Karpas-422 (cell line): ENCODE measurements at places on chromosomes 4 and X. TPM values are rescaled to one million over a fixed set of nuclear protein-coding genes. Genes with fewer than 3 reads are reported as not detected.
A peak's percentile ranks its signal among the peaks of the same experiment; 100 is the strongest.

- H3K27ac ChIP-seq, result no peak overlapping the region
- H3K27me3 ChIP-seq, result no peaks in the 10 kb centered on the region
- no peak overlapping the region for H3K4me3 ChIP-seq
- DNase-seq, result no peak
Observed at GRCh38 chr4:53098681-53099121, 236.6 kb downstream of the RASL11B start.

Gene GPR119
- not detected in 2 replicates for total RNA-seq

DNA sequence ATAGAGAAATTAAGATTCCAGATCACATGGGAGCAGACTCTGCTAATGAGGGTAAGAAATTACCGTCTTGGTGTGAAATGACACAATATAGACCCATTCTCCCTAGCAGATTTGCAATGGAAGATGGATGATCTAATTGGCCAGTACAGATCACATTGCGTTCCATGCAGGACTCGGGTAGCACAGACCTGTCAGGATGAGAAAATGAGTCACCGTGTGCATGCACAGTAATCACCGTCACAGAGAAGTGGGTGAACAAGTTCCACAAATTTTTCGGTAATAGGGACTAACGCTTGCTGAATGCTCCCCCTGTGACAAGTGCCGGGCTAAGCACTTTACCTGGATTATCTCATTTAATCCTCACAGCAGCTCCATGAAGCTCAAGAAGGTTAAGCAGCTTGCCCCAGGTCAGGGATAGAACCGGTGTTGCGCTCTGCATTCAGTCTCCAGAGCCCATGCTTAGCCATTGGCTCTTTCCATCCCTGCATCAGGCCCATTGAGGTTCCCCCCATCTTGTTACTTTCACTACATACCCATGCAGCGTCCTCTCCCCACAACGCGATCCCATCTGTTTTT, 375.6 kb downstream of the FBXW7 start:
- DNase-seq, result no peak
- H3K4me3 ChIP-seq, result no peak overlapping the region
- no peaks in the 10 kb centered on the region for H3K36me3 ChIP-seq
- 0 out of 2 replicates have a peak, but pooled peaks cover 2% of the 10 kb centered on the region for H3K27me3 ChIP-seq

DNA sequence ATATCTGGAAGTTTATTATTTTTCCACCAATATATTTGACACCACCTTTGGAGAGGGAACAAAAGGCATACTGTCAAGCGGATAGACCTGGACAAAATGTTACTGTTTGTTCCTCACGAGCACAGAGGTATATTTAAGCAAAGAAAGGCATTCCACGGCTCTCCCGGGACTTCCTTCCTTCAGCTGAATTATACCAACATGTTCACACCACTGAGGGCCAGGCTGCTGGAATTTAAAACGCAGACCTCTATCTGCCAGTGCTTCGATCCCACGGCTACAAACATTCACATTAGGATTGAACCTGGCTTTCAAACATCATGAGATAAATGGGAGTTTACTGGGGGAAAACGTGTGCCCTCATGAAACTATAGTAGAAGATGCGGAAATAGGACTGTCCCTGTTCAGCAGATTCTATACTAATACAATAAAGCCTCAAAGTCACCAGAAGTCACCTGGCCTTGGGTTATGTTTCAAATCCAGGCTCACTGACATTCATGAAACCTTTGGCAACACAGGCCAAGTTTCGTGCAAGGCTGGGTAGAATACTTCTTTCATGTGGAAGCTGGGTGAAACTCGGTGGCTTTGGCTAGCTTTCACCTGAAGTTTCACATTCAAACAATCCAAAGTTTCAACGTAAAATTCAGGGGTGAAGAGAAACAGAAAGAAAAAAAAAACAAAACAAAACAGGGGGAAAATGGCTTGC, 39.5 kb downstream of the SORBS2 start:
- no peaks in the 10 kb centered on the region for H3K4me1 ChIP-seq
- H3K27me3 ChIP-seq, result no peaks in the 10 kb centered on the region
- H3K36me3 ChIP-seq, result no peaks in the 10 kb centered on the region
- no peak overlapping the region for H3K4me3 ChIP-seq

DNA sequence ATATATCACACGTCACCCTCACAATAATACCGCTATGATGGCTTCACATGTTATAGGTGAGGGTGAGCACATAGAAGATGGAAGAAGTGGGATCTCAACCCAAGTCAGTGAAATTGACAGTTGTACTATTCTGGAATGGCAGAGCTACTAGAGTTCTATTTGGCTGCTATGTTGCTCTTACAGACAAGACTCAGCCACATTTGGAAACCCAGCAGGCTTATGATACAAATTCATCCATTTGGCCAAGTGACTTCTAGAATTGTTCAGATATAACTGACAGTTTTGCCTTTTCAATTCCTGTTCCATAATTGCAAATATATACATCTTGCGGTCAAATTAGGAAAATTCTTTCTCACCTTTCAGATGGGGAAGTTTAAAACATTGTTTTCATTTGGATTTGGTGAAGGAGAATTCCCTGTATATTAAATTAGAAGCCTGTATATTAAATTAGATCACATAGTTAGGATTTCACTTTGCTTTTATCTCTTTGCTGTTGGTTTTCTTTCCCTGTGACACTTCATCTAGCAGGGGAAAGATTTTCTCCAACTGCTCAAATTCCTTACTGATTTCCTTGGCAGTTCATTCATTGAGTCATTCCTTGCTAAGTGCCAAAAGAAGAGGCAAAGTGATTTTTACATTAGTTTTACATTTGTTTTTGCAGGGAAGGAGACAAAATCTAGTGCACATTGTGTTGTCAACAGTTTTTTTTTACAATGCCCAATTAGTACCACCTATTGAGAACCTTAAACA, 120.6 kb upstream of the TBC1D9 start:
- H3K4me1 ChIP-seq, result no peaks in the 10 kb centered on the region
- H3K4me3 ChIP-seq, result no peak overlapping the region
- no peak overlapping the region for H3K27ac ChIP-seq
- no peaks in the 10 kb centered on the region for H3K27me3 ChIP-seq

GRCh38 chrX:153767674-153768055, 3.6 kb downstream of the PLXNB3 start:
- H3K27ac ChIP-seq, result no peak overlapping the region
- no peaks in the 10 kb centered on the region for H3K36me3 ChIP-seq

- DNase-seq, result no peak
- H3K36me3 ChIP-seq, result no peaks in the 10 kb centered on the region
- H3K27me3 ChIP-seq, result no peaks in the 10 kb centered on the region
Observed at GRCh38 chrX:131895807-131896206, 127.3 kb upstream of the STK26 start.

Gene PPP1R2C
- total RNA-seq, result not detected in 2 replicates

DNA sequence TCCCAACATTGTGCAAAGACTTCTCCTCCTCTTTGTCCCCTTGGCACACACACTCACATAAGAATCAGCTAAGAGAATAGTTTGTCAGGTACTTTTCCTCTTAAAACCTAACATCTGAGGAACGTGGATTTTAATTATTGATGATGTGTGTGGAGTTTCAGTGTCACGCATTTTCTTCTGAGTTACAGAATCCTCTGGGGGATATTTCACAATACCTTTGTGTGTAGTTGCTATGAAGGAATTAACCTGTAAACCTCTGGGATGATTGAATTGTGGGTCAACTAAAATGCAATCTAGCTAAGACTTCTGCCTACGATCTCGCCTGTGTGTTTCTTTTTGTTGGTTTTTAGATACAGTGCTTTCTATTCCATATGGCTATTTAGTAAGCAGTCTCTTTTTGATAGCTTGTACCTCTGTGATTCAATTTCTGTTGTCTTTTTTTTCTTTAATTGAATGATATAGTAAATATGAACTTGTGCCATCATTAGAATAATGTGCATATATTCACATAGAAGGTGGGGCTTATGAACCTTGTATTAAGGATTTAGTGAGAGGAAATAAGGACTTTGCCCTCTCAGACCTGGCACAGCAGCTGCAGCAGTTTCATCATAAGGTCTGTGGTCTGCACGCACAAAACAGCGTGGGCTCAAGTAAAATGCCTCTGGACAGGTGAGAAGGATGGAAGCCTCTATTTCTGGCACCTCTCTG, 99.2 kb downstream of the TSPAN7 start:
- no peaks in the 10 kb centered on the region for H3K36me3 ChIP-seq
- H3K4me1 ChIP-seq, result no peaks in the 10 kb centered on the region
- DNase-seq, result no peak
- no peaks in the 10 kb centered on the region for H3K27me3 ChIP-seq
- no peak overlapping the region for H3K27ac ChIP-seq

- no peak overlapping the region for H3K4me3 ChIP-seq
- H3K36me3 ChIP-seq, result no peaks in the 10 kb centered on the region
- no peaks in the 10 kb centered on the region for H3K27me3 ChIP-seq
- H3K27ac ChIP-seq, result no peak overlapping the region
Observed at GRCh38 chr4:11931266-11931820, 502.6 kb upstream of the HS3ST1 start.

- no peak for DNase-seq
- H3K4me3 ChIP-seq, result no peak overlapping the region
- H3K27ac ChIP-seq, result no peak overlapping the region
- no peaks in the 10 kb centered on the region for H3K36me3 ChIP-seq
- no peaks in the 10 kb centered on the region for H3K4me1 ChIP-seq
- H3K27me3 ChIP-seq, result no peaks in the 10 kb centered on the region
Observed at GRCh38 chr4:7772711-7773385, 166.8 kb downstream of the AFAP1 start.

DNA sequence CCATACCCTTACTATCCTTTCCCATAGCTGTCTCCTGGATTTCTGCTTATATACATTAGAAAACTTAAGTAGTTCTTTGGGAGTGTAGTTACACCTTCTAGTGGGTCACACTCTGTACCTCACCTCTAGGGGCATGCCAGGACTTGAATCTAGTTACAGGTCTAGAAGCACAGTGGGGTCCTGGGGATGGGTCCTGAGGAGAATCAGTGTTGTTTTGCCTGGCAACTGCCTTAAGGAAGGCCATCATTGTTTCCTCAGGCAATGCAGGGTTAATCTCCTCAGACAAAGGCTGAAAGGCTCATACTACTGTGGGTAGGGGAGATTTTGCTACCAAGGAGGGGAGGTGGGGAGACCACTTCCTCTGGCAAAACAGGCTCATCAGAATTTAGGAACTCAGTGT, 750.3 kb downstream of the FAT4 start:
- H3K27ac ChIP-seq, result no peak overlapping the region
- no peak for DNase-seq
- H3K4me3 ChIP-seq, result no peak overlapping the region
- H3K36me3 ChIP-seq, result no peaks in the 10 kb centered on the region

DNA sequence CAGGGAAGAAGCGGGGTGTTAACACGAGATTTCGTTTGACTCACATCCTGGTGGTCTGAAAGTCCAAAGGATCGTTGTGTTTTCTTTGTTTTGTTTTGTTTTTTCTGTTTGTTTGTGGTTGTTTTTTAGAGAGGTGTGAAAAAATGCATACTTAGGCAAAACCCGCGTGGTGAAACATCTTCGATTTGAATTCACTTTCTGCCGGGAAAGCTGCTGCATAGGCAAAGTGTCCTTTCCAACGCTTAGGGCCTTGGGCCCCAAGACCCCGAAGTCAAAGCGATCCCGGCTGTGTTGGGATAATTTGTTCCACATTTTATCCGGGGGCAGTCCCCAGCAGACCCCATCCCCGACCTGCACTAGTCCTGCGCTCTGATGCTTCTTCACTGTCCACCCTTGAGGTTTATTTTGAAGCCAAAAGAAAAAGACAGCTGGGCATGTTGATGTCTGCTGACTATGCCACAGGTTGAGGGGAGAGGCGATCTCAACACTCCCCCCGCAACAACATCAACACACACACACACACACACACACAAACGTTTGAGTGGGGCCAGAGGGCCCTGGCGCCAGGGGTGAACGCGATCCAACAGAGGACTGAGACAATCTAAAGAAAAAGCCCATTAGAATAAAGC, 2.0 kb downstream of the MSX1 start:
- peak overlapping the region; percentile 74 for H3K4me3 ChIP-seq
- no peak overlapping the region for H3K27ac ChIP-seq
- peaks cover 5% of the 10 kb centered on the region; the same call in 1 of the 2 replicates for H3K4me1 ChIP-seq
- DNase-seq, result no peak
- H3K36me3 ChIP-seq, result no peaks in the 10 kb centered on the region

GRCh38 chr4:53816561-53816960, 225.3 kb upstream of the LNX1 start:
- H3K27ac ChIP-seq, result no peak overlapping the region
- no peaks in the 10 kb centered on the region for H3K27me3 ChIP-seq
- DNase-seq, result peak; percentile 15
- H3K4me3 ChIP-seq, result no peak overlapping the region

DNA sequence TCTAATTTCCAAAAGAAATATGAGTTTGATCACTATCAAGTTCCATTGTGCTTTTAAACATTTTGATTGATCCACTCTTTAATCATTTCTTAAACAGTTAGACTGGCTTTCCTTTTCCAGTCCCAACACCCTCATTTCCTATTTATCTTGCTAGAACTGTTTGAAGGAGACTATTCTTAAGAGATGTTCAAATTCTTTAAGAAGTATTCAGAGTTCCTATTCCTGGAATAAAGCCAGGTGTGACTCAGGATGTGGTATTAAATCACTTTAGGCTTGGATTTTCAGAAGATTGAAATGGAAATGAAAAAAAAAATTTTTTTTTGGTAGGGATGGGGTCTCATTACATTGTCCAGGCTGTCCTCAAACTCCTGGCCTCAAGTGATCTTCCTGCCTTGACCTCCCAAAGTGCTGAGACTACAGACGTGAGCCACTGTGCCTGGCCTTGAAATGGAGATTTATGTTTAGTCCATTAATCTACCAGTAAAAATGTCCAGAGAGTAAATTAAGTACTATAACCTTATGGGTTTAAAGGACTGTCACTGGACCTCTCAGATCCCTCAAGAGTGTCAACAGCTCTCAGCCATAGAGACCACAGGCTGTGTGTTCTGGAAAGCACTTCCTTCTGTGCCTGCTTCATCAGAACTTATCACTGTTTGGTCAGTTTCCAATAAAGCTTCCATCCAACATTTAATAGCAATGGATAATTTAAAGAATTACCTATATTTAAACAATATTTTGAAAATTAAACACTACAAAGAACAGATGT, 90.7 kb downstream of the CDS1 start:
- H3K27me3 ChIP-seq, result no peaks in the 10 kb centered on the region
- H3K27ac ChIP-seq, result no peak overlapping the region
- no peaks in the 10 kb centered on the region for H3K4me1 ChIP-seq
- H3K4me3 ChIP-seq, result no peak overlapping the region
- H3K36me3 ChIP-seq, result no peaks in the 10 kb centered on the region
- DNase-seq, result no peak

Gene GLRA3
- total RNA-seq, result not detected in 2 replicates

- no peaks in the 10 kb centered on the region for H3K36me3 ChIP-seq
- H3K27me3 ChIP-seq, result no peaks in the 10 kb centered on the region
- H3K4me1 ChIP-seq, result no peaks in the 10 kb centered on the region
- H3K27ac ChIP-seq, result no peak overlapping the region
- H3K4me3 ChIP-seq, result no peak overlapping the region
- DNase-seq, result no peak
Observed at GRCh38 chrX:133676344-133677122, 261.2 kb upstream of the GPC4 start.

GRCh38 chr4:2219233-2219760, 22.6 kb downstream of the HAUS3 start:
- no peak overlapping the region for H3K27ac ChIP-seq
- DNase-seq, result no peak
- peaks cover 5% of the 10 kb centered on the region; the same call in 1 of the 2 replicates for H3K4me1 ChIP-seq
- no peaks in the 10 kb centered on the region for H3K36me3 ChIP-seq
- H3K27me3 ChIP-seq, result no peaks in the 10 kb centered on the region
- no peak overlapping the region for H3K4me3 ChIP-seq

Gene FAM47A
- not detected in 2 replicates for total RNA-seq
